Stimulated activated memory B cell treated with anti-CD40 and anti-IgM and Interleukin-4, amounts not matched to agents 10 μg/mL and 1 μg/mL and 100 μg/mL, for 72 hours (primary cell): ENCODE measurements at places on chromosomes 2 and 18.

DNA sequence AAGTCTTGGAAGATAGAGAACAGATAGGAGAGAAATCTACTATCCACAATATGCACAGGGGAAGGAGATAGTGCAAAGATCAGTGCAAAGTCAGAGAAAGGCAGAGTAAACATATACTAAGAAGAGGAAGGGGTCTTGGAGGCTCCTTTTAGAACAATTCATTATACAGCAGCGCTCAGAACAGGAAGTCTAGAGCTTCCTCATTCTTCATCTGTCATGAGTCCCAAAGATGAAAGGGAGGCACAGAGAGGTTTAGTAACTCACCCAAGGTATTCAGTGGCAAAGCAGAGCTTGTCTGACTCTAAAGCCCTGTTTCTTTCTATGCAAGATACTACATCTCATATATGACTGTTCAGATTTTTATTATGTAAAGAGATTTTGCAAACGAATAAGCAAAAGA, 1.4 kb downstream of the SP110 start:
- H3K27me3 ChIP-seq: no peaks in the 10 kb centered on the region
- H3K4me1 ChIP-seq: peaks cover 81% of the 10 kb centered on the region
- peaks cover 33% of the 10 kb centered on the region for H3K36me3 ChIP-seq
- H3K27ac ChIP-seq: peak overlapping the region; percentile 96
- ATAC-seq: peak; percentile 67
- peak overlapping the region; percentile 82 for H3K4me3 ChIP-seq

- no peaks in the 10 kb centered on the region for H3K27me3 ChIP-seq
- peaks cover 14% of the 10 kb centered on the region for H3K4me1 ChIP-seq
- no peaks in the 10 kb centered on the region for H3K36me3 ChIP-seq
Measured at GRCh38 chr2:118049816-118050140, 35.9 kb upstream of the CCDC93 start.

DNA sequence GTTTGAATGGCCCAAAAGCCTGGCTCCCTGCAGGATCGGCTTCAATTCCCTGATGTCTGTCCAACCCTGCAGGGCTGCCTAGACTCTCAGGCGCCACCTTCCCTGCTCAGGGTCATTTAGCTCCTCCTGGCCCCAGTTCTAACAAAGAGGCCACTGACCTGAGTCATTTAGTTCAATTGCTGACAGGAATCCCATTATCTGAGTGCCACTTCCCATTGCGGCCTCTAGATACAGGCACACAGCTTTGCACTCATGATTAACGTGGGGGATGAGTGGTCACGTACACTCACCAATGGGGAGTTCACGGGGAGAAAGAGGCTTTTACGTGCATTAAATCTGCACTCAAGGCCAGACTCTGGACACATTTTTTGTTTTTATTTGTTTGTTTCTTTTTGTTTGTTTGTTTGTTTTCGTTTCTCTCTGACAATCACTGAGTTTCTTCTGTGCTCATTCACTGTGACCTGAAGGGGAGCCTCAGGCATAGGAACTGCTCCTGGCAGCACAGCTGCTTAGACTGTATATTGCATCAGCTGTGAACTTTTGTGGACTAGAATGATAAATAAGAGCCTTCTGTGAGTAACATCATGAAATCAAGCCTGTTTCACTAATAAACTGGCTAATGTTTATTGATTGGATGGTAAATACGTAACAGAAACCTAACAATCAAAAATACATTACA, 118.9 kb upstream of the CTNNA2 start:
- no peak overlapping the region for H3K4me3 ChIP-seq
- no peak for ATAC-seq
- no peaks in the 10 kb centered on the region for H3K36me3 ChIP-seq
- no peaks in the 10 kb centered on the region for H3K4me1 ChIP-seq
- H3K27ac ChIP-seq: no peak overlapping the region
- H3K27me3 ChIP-seq: no peaks in the 10 kb centered on the region

- no peaks in the 10 kb centered on the region for H3K4me1 ChIP-seq
- H3K27me3 ChIP-seq: no peaks in the 10 kb centered on the region
- H3K27ac ChIP-seq: no peak overlapping the region
Measured at GRCh38 chr18:5556310-5556974, 12.6 kb upstream of the EPB41L3 start.

DNA sequence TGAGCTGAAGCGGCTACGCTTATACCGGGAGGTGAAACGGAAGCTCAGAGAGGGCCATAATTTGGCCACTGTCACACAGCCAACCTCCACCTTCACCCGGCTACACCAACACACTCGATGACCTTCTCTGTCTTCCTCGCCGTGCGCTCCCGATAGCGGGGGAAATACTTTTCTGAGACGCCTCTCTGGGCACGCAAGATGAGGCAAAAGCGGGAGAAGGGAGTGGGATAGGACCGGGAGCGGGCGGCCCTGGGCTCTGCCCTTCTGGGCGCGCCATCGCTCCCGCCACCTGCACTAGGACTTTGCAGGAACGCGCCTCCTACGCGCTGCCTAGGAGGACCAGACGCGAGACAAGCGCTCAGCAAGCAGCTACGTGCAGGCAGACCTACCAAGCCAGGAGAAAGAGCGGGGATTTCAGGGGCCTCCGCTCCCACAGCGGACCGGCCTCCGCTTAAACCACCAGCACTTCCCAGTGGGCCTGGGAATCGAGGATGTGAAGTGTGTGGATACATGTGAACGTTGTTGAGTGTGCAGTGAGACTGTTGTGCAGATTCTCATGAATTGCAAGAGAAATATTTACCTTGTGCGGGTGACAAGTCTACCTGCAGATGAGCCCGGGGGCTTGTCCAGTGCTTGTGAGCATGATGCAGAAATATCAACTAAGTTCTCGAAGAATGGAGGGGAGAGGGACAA, 11.4 kb downstream of the SIX3 start:
- no peak overlapping the region for H3K27ac ChIP-seq
- H3K4me3 ChIP-seq: peak overlapping the region; percentile 45
- no peaks in the 10 kb centered on the region for H3K36me3 ChIP-seq
- peaks cover 96% of the 10 kb centered on the region for H3K27me3 ChIP-seq

- peaks cover 24% of the 10 kb centered on the region for H3K27me3 ChIP-seq
- H3K27ac ChIP-seq: no peak overlapping the region
- H3K4me1 ChIP-seq: no peaks in the 10 kb centered on the region
- no peaks in the 10 kb centered on the region for H3K36me3 ChIP-seq
- no peak for ATAC-seq
- H3K4me3 ChIP-seq: no peak overlapping the region
Measured at GRCh38 chr18:31100436-31101182, 1.6 kb downstream of the DSC2 start.

- no peak overlapping the region for H3K27ac ChIP-seq
- no peaks in the 10 kb centered on the region for H3K36me3 ChIP-seq
- peaks cover 17% of the 10 kb centered on the region for H3K4me1 ChIP-seq
Measured at GRCh38 chr2:11309706-11310105, 34.7 kb downstream of the ROCK2 start.

- no peak overlapping the region for H3K27ac ChIP-seq
- H3K4me3 ChIP-seq: no peak overlapping the region
- no peaks in the 10 kb centered on the region for H3K27me3 ChIP-seq
- no peaks in the 10 kb centered on the region for H3K36me3 ChIP-seq
- H3K4me1 ChIP-seq: no peaks in the 10 kb centered on the region
Measured at GRCh38 chr18:37845498-37845897, 279.9 kb upstream of the CELF4 start.

- no peaks in the 10 kb centered on the region for H3K36me3 ChIP-seq
- no peaks in the 10 kb centered on the region for H3K4me1 ChIP-seq
- peak; percentile 22 for ATAC-seq
- no peak overlapping the region for H3K4me3 ChIP-seq
- H3K27ac ChIP-seq: no peak overlapping the region
- no peaks in the 10 kb centered on the region for H3K27me3 ChIP-seq
Measured at GRCh38 chr18:46051731-46052461, 20.2 kb downstream of the PSTPIP2 start.

- no peaks in the 10 kb centered on the region for H3K36me3 ChIP-seq
- no peak for ATAC-seq
- no peak overlapping the region for H3K27ac ChIP-seq
- peaks cover 25% of the 10 kb centered on the region for H3K4me1 ChIP-seq
- no peaks in the 10 kb centered on the region for H3K27me3 ChIP-seq
Measured at GRCh38 chr2:38649176-38649728, 16.7 kb upstream of the GALM start.

DNA sequence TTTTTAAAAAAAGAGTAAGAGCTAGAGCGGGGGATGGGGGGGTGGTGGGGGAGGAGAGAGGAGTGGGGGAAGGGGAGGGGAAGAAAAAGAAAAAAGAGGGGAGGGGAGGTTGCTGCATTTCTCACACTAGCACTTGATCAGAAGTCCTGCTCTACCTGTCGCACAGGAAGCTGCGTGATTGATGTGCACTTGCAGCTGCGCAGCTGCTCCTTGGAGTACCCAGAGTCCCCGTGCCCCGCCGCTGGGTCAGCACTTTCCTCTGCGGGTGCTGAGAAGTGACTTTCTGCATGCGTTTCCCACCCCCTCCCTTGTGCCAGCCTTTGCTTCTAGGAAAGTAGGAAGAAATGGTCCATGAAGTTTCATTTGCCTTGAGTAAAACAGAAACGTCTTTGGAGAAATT, 297.3 kb downstream of the ETAA1 start:
- no peaks in the 10 kb centered on the region for H3K36me3 ChIP-seq
- peaks cover 39% of the 10 kb centered on the region for H3K27me3 ChIP-seq
- H3K4me3 ChIP-seq: no peak overlapping the region
- no peak overlapping the region for H3K27ac ChIP-seq
- H3K4me1 ChIP-seq: no peaks in the 10 kb centered on the region
- ATAC-seq: no peak

GRCh38 chr2:174535757-174536703, 49.2 kb upstream of the GPR155 start:
- H3K36me3 ChIP-seq: no peaks in the 10 kb centered on the region
- peaks cover 13% of the 10 kb centered on the region for H3K4me1 ChIP-seq
- no peak overlapping the region for H3K4me3 ChIP-seq
